Right lung (tissue), 10 donors: ENCODE measurements at places on chromosomes 3 and 15. TPM values are rescaled to one million over a fixed set of nuclear protein-coding genes. Genes with fewer than 3 reads are reported as not detected.

GRCh38 chr3:99498550-99499234 is 139.7 kb upstream of the COL8A1 start:
- no peak for DNase-seq

DNA sequence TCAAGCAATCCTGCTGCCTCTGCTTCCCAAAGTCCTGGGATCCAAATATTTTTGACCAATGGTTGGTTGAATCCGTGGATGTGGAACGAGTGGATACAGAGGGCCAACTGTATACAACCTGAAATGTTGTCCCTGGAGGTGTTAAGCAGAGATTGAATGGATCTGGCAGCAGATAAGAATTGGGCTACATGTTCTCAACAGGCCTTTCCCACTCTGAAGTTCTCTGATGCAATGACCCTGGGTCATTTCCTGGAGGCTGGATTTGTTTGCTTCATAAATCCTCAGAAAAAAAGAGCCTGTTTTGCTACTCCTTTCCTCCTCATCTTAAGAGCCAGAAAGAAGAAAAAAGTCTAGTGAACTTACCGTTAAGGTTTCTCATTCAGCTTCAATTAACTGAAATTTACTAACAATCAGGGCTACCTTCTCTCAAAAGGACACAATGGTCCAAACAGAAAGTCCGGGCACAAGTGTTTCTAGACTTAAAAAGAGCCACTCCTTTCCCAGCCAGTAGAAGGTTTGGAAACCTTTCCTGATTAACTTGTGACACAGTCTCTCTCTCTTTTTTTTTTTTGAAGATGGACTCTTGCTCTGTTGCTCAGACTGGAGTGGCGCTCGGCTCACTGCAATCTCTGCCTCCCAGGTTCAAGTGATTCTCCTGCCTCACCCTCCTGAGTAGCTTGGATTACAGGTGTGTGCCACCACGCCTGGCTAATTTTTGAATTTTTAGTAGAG is 6.5 kb downstream of the ARHGEF3 start:
- no peak for DNase-seq

DNA sequence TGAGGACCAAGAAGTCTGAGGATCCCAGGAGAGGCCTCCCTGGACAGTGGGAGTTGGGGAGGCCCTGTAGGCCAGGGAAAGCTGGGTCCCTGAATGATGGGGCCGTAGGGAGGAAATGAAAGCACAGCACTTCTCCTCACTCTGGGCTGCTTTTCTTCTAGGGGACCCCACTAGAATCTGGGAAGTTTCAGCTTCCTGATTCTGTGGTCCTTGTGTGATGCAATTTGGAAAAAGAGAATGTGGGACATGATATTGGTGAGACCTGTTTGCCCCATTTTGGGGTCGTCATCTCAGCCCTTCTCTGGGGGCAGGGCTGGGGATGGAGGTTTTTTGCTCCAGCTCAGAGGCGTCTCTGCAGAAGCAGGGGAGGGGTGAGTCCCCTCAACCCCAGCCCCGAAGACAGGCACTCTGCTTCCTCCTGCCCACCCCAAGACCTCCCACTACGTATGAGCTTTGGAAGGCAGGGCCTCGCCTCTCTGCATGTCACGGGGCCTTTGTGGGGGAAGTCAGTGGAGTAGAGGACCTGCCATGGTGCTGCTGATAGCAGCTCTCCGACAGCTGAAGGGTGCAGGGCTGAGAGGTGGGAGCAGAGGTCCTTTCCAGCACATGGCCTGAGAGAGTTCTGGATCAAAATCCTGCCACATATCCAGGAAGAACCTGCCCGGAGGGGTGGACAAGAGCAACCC is 1.5 kb upstream of the SNX22 start:
- no peak for DNase-seq

ASB14 gene
- 2.0 TPM for polyA plus RNA-seq

ATP13A4 gene
- 62.3 TPM for polyA plus RNA-seq

FETUB gene
- not detected for polyA plus RNA-seq

DNA sequence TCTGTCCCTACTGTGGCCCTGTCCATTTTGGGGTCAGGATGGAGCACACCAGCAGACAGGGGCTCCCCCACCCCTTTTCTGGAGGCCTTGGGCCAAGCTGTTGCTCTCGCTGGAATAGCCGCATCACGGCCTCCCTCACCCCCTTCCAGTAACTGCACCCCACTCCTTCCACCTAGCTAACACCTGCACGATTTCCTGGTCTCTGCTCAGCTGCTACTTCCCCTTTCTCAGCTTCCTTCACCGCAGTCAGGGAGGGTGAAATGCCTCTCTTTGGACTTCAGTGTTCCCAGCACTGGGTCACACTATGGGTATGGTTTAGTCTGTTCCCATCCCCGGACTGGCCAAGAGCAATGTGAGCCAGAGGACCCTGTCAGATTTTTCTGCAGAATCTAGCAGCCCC is 400.2 kb downstream of the MCTP2 start:
- DNase-seq = no peak

DNA sequence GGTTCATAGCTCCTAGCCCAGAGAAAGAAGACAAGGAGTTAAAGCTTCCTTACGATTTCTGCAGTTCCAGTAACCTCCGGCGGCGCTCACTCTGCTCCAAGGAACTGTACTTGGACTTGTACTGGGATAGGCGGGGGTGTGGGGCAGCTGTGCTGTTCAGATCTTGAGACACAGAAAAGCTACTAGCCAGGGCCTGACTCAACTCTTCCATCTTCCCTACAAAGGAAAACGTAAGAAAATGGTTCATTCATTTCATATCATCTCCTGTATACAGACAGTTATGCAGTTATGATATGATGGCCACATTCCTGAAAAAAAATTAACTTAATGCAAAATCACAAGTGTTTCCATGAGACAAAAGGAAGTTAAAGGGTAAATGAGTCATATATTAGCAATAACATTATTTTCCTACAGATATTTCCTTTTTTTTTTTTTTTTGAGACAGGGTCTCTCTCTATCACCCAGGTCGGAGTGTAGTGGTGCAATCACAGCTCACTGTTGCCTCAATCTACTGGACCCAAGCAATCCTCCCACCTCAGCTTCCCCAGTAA is 4.6 kb downstream of the SNUPN start:
- no peak for DNase-seq

GRCh38 chr15:35863655-35864054 is 317.7 kb upstream of the DPH6 start:
- DNase-seq = no peak

DNA sequence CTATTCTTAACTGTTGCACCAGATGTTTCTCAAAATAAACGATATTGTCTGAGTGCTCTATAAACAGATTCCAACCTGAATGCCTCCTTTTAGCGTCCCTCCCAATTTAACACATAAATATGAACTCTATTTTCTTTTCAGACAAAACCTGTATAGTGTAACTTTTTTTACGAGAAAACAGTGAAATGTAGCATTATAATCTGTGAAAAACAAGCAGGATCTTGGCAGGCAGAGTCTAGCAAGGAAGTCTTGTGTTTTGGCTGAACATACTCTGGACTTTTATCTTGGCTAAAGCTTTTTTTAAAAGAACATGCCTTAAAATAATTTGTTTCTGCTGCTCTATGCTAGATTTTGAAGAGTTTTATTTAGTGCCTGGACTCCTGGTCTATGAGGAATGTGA is 150.5 kb downstream of the ROBO2 start:
- peak; percentile 25 for DNase-seq

CHRD gene
- 11.6 TPM for polyA plus RNA-seq

- peak; percentile 20 for DNase-seq
Observed at GRCh38 chr3:153768561-153769469, 352.4 kb upstream of the ARHGEF26 start.

- no peak for DNase-seq
Observed at GRCh38 chr3:57701781-57702180, 8.9 kb upstream of the DENND6A start.

DNA sequence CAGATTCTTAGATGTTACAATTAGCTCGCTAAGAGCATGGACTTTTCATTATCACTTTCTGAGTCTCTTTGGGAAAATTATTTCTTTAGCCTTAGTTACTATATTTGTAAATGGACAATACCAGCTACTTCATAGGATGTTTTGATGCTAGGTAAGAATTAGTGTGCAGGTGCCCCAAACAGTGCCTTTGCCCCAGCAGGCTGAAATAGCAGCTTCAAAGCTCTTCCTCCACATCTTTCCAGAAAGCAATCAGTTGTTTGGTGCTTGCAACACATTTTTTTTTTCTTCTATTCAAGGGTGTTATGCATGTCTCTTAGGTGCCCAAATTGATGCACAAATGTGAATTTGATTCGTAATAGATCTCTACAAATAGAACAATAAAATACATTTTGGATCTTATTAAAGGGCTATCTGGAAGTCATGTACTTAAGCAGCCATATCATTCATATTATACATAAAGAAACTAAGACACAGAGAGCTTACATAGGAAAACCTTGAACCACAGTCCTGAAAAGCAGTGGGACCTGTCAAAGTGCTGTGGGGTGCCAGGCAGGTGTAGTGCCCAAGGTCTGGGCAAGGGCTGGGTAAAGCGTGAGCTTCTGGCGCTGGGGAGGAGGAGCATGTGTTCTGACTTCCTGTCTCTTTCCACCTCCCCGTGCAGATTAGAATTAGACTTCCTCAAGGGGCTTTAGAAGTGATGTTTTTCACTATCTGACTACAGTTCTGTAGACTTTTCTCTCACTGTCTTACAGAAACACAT is 62.9 kb downstream of the FNDC3B start:
- no peak for DNase-seq
